Mesendoderm (in vitro differentiated cells): ENCODE measurements at places on chromosomes 3 and 15.

DNA sequence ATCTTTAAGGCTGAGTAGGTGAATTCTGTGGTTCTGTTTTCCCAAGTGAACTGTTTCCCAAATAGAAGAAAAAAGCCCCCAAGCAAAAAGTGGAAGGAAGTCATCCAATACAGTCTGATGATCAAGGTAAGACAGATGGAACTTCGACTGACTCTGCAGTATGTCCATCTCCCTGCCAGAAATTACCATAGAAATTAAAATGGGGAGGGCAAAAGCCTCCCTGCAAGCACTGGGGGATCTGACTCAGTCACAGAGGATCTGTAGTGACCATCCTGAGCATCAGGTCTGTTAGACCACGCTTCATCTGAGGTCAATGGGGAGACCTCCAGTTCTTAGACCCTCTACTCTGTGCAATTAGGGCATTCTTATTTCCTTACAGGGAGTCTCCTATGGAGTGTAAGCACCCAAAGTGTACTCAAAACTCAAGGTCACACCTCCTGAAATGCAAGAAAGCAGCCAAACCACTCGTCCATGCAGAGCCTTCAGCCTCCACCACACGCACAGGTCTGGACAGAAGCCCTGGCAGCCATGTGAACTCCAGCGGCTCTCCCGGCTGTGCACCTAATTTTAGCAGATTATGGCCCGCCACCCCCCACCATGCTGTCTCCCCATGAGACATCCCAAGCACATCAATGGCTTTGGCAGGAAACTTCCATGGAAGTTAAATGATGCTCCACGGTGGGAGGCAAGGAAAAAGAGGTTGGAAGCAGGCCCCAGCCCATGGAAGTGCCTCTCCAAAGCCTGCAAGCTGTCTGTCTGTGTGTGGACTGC lies 348.7 kb downstream of the NTRK3 start:
- DNase-seq: no peak
- H3K4me1 ChIP-seq: no peaks in the 10 kb centered on the region
- H3K36me3 ChIP-seq: no peaks in the 10 kb centered on the region

DNA sequence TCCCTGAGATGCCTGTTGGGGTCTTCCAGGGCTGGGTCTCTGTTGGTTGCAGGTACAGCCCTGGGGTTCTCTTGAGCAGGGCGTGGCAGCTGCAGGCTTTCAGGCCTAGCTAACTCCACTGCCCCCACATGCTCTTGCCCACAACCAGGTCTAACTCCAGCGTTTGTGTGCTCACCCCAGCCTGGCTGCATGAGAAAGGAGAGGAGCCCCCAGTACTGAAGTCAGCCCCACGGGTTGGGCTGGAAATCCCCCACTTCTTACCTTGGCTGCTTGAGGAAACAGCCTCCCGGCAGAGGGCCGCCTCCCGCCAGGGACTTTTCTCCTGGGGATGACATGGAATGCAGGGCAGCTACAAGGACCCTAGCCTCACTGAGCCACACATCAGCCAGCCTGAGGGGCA lies 16.7 kb upstream of the DLL4 start:
- no peaks in the 10 kb centered on the region for H3K27me3 ChIP-seq
- no peaks in the 10 kb centered on the region for H3K4me1 ChIP-seq
- H3K27ac ChIP-seq: no peak overlapping the region
- H3K4me3 ChIP-seq: no peak overlapping the region
- H3K36me3 ChIP-seq: no peaks in the 10 kb centered on the region

GRCh38 chr15:65056106-65056505 lies 10.9 kb downstream of the SLC51B start:
- no peak overlapping the region for H3K4me3 ChIP-seq
- H3K4me1 ChIP-seq: no peaks in the 10 kb centered on the region
- DNase-seq: no peak

GRCh38 chr3:193851428-193851847 lies 258.4 kb downstream of the OPA1 start:
- H3K4me3 ChIP-seq: no peak overlapping the region
- H3K27ac ChIP-seq: peak overlapping the region; percentile 56
- H3K36me3 ChIP-seq: no peaks in the 10 kb centered on the region
- H3K27me3 ChIP-seq: no peaks in the 10 kb centered on the region

DNA sequence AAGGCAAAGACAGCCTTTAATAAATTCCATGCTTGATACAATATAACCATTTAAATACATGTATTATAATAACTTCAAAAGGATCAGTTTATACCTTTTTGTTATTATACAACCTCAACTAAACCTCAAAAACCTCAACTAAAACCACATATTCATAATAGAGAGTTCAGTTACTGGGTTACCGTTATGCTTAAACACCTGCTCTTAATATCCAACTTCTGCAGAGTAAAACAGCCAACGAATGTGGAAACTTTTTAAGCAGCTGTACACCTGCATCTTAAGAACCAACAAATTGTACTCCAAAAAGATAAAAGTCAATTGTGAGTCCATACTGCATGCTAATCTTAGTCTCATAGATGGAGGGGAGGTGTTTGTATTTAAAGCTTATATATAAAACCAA lies 53.5 kb downstream of the TFDP2 start:
- H3K4me3 ChIP-seq: no peak overlapping the region
- no peaks in the 10 kb centered on the region for H3K27me3 ChIP-seq
- H3K36me3 ChIP-seq: no peaks in the 10 kb centered on the region
- no peaks in the 10 kb centered on the region for H3K4me1 ChIP-seq

GRCh38 chr15:70339571-70340493 lies 242.1 kb upstream of the TLE3 start:
- H3K36me3 ChIP-seq: no peaks in the 10 kb centered on the region
- peaks cover 7% of the 10 kb centered on the region for H3K4me1 ChIP-seq
- H3K27ac ChIP-seq: no peak overlapping the region
- H3K4me3 ChIP-seq: no peak overlapping the region

- no peak overlapping the region for H3K27ac ChIP-seq
- H3K4me1 ChIP-seq: no peaks in the 10 kb centered on the region
- DNase-seq: no peak
Observed at GRCh38 chr3:38853011-38853410, 37.0 kb upstream of the SCN10A start.

DNA sequence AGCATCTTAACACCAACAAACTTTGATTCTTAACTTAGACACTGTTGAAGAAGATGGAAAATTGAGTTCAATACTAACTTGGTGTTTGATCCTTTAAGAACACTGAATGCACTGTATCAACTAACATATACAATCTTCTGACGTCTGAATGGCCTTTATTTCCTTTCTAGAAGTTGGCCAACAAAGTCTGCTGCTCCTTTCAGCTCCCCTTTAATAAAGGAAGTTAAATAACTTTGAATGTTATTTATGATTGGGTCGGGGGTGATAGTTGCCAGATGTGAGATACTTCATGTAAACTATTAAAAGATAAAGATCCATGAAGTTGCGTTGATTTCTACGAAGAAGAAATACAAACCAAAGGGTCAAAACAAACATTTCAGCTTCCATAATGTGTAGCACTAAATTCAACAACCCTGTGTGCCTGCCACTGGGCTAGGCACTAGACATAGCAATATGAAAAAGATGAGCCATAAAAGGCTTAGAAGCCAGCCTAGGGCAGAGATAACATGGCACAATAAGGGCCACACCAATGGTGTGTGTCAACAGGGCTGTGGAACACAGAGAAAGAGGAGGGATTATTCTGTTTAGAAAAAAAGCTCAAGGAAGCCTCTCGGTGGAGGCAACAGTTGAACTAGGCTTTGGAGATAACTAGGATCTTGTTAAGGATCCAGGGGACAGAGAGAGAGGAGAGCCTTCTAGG lies 337.8 kb downstream of the MECOM start:
- no peak overlapping the region for H3K4me3 ChIP-seq
- no peak for DNase-seq
- no peaks in the 10 kb centered on the region for H3K27me3 ChIP-seq
- no peaks in the 10 kb centered on the region for H3K36me3 ChIP-seq

- no peak overlapping the region for H3K27ac ChIP-seq
- no peak overlapping the region for H3K4me3 ChIP-seq
- H3K36me3 ChIP-seq: no peaks in the 10 kb centered on the region
- no peaks in the 10 kb centered on the region for H3K4me1 ChIP-seq
Observed at GRCh38 chr3:152335273-152335672, 66.5 kb downstream of the MBNL1 start.

GRCh38 chr3:41194701-41195100 lies 4.6 kb upstream of the CTNNB1 start:
- no peaks in the 10 kb centered on the region for H3K27me3 ChIP-seq
- no peak overlapping the region for H3K27ac ChIP-seq
- DNase-seq: no peak
- H3K4me1 ChIP-seq: peaks cover 2% of the 10 kb centered on the region
- H3K36me3 ChIP-seq: no peaks in the 10 kb centered on the region

GRCh38 chr3:17070161-17070959 lies 185.6 kb downstream of the PLCL2 start:
- H3K27me3 ChIP-seq: no peaks in the 10 kb centered on the region
- peak overlapping the region; percentile 22 for H3K27ac ChIP-seq
- no peak overlapping the region for H3K4me3 ChIP-seq
- peaks cover 2% of the 10 kb centered on the region for H3K4me1 ChIP-seq
- peak; percentile 71 for DNase-seq
- H3K36me3 ChIP-seq: no peaks in the 10 kb centered on the region

- no peak overlapping the region for H3K27ac ChIP-seq
- no peaks in the 10 kb centered on the region for H3K27me3 ChIP-seq
- DNase-seq: peak; percentile 39
- no peak overlapping the region for H3K4me3 ChIP-seq
Observed at GRCh38 chr15:42194513-42194912, 13.6 kb downstream of the VPS39 start.

DNA sequence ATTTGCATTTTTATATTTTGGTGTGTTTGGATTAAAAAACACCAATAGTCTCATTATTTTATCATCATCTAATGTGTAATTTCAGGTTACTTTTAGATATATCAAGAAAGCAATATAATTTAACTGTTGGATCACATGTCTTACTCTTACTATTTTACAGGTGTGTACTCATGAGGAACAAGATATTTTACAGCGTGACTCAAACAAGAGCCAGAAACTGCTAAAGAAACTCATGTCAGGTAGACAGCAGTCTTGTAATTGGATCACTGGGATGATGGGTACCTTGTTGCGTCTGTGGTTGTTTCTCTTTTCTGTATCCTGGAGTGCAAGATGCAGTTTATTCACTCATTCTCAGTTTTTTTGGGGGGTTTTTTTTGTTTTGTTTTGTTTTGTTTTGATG lies 12.9 kb downstream of the TRIP4 start:
- no peak for DNase-seq
- H3K4me1 ChIP-seq: no peaks in the 10 kb centered on the region
- peaks cover 4% of the 10 kb centered on the region for H3K36me3 ChIP-seq
- no peak overlapping the region for H3K4me3 ChIP-seq

DNA sequence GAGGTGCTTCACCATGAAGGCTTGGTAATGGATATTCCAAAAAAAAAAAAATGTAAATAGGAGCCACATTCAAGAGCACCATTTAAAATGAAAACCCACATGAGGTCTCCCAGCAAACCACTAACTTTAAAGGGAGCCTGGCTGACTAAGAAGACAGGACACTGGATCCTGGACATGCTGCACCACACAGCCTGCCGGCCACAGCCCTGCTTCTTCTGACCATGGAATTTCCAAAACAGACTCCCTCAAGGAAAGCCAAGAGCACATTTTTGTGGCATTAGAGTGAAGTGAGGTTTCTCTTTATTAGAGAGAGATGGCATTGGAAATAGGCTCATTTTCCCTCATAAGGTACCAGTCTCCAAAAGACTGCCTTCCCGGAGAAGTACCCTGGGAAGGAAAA lies 113.9 kb downstream of the RORA start:
- DNase-seq: no peak
- peaks cover 12% of the 10 kb centered on the region for H3K4me1 ChIP-seq
- no peaks in the 10 kb centered on the region for H3K27me3 ChIP-seq

- no peaks in the 10 kb centered on the region for H3K36me3 ChIP-seq
- H3K27ac ChIP-seq: no peak overlapping the region
- no peak overlapping the region for H3K4me3 ChIP-seq
- peak; percentile 95 for DNase-seq
Observed at GRCh38 chr3:4976109-4976508, 3.1 kb upstream of the BHLHE40 start.

DNA sequence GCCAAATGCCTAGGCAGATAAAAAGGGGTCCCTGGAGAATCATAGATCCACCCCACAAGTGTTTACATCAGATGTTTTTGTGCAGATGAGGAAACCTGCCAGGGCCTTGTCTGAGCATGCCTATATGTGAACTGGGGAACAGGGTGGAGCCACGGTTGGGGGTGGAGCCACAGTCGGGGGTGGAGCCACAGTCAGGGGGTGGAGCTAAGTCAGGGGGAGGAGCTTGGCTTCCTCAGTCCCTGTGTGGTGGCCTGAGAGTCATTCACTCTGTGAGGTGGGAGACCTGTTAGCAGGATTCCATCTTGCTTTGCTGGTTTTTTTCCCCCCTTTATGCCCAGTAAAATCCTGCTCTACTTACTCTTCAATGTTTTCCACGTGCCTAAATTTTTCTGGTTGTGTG lies 57.8 kb upstream of the TGFBR2 start:
- no peaks in the 10 kb centered on the region for H3K27me3 ChIP-seq

GRCh38 chr3:123284399-123285010 lies 82.8 kb downstream of the SEC22A start:
- H3K4me3 ChIP-seq: no peak overlapping the region
- no peaks in the 10 kb centered on the region for H3K4me1 ChIP-seq
- H3K27me3 ChIP-seq: no peaks in the 10 kb centered on the region
- H3K27ac ChIP-seq: no peak overlapping the region

DNA sequence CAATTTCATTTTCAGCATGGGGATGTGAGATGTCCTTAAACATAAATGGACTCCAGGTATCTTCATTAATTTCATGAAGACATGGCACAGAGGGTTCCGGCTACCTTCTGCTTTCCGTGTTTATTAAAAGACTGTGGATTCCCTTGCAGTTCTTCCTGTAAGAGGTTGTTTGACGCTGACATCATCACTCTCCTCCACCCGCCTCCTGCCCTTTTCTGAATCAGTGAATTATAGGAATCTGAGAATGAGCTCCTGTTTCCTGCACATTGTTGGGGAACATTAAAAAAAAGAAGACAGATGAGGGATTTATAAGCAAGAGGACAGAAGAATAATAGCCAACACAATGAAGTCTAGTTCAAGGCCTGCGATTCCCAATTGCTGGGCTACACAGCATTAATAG lies 191.3 kb downstream of the LPP start:
- H3K27me3 ChIP-seq: no peaks in the 10 kb centered on the region
- no peaks in the 10 kb centered on the region for H3K4me1 ChIP-seq
- no peaks in the 10 kb centered on the region for H3K36me3 ChIP-seq
- no peak overlapping the region for H3K27ac ChIP-seq
- H3K4me3 ChIP-seq: no peak overlapping the region

DNA sequence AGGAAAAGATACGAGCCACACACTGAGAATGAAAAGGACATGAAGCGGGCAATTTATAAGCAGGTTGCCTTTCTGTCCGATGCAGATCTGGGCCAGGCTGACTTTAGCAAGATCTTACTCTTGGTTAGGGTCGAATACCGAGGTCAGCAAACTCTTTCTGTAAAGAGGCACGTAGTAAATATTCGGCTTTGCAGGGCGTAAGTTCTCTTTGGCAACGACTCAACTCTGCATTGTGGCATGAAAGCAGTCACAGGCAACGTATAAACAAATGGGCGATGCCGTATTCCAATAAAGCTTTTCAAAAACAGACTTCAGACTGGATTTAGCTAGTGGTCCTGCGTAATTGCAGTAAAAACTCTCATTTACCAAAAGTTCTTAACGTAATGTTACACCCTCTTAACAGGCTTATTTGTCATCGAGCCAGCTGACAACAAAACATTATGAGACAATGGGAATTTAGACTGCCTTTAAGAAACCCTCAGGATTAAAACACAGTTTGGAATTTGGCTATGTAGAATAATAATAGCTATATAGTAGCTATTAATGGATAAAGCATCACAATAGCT lies 13.1 kb upstream of the RPL35A start:
- H3K4me3 ChIP-seq: no peak overlapping the region
- H3K27me3 ChIP-seq: no peaks in the 10 kb centered on the region
- no peaks in the 10 kb centered on the region for H3K4me1 ChIP-seq
- no peak overlapping the region for H3K27ac ChIP-seq
- H3K36me3 ChIP-seq: no peaks in the 10 kb centered on the region

- no peak overlapping the region for H3K27ac ChIP-seq
Observed at GRCh38 chr3:117547956-117548550, 838.5 kb downstream of the TUSC7 start.
